ENCODE measurements at places on chromosomes 7 and 10.

DNA sequence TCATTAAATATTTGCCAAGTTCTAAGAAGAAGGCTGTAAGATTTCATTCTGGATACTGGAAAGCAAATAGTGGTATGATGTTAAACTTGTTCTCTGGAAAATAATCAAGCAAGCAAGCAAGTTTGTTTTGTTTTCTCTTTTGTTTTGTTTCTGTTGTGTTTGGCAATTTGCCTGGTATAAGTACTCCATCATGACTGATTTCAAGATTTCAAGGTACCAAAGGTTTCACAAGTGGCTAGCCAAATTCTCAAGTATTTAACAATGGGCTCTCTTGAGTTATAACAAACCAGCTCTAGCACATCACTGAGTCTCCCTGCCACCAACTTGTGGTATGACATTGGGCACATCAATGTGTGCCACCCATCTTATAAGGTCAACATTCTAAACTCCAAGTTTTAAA, 151.7 kb upstream of the IGFBP3 start:
- DNase-seq, result no peak

DNA sequence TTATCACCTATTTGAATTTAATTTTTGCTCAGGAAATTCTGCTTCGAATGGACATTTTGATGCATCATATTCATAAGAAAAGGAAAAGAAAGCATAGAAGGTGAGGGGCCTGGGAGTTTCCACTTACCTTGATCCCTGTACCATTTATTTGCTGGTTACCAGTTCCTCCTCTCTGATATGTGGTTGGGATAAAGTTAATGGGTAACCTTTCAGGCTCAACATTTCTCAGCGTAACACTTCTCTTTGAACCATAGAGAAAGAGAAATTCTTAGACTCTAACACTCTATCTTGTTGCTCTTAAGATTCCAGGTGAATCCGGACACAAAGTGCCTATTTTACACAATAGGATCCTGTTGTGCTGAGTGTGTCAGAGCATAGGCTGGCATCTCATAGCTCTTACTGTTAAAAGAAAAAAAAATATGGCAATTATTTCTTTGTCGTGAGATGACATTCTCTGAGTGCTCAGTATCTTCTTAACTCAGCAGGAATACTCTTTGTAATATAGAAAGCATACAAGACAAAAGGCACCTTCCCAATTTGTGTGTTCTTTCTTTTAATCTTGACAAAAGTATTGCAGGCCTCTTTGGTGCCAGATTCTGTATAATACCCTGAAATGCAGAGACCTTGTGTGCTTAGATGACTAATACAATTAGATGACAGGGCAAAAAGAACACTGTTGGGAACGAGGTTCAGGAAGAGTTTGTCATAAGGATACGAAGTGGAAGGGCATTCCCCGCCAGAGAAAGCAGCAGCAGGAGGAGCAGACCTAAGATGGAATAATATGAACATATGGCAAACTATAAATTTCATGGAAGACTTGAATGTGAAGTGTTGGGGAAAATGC, 689.6 kb downstream of the NRG3 start:
- DNase-seq, result no peak

DNA sequence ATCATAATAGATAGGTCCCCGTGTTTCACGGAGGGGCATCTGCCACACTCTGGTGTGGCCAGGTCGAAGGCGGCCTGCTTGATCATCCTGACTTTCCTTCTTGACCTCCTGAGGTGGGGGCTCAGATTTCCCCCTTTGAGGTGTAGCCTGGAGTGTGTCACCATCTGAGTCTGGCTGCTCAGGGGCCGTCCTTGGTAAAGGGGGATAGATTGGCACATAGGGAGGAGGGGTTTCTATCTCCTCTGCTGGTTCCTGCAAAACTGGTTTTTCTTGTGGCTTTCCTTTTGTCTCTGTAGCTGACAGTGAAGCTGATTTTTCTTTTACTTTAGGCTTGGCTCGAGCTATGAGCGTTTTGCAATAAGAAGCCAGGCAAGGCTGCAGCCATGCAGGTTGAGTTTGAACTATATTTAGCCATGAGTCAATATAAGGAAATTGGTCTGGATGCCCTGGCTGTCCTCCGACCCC, 7.1 kb upstream of the ZNF117 start:
- DNase-seq, result no peak

DNA sequence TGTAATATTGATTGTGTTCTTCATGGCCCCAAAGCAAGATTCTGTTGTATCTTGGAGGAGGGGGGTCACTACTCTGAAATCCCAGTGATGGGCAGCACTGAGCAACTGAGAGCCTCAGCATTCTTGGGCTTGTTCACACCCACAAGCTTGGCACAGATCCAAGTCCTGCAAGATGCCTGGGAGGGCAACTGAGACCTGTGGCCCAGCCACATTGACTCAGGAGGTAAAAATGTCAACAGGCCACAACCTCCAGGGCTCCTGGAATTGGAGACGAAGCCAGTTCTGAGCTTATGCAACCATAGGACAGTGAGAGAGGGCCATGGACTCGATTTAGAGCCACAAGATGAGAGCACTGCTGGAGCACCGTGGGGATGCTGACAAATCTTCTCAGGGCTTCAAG, 3.1 kb upstream of the DOCK1 start:
- no peak for DNase-seq

DNA sequence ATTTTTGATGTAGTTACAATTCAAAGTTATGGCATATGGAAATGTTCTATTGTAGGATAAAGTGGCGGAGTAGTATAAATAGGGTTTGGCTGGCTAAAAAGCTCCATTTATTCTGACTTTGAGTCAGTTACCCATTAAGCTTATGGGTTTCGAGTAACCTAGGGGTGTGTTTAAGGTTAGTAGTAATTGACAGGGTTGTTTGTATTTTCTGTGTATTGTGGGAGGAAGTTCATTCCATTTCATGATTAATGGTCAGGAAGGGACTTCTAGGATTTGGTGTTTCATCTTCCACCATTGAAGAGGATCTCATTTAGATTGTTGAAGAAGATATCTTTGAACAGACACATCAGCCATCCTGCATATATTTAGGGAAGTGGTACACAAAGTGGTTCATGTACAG, 75.0 kb downstream of the BICC1 start:
- no peak for DNase-seq

DNA sequence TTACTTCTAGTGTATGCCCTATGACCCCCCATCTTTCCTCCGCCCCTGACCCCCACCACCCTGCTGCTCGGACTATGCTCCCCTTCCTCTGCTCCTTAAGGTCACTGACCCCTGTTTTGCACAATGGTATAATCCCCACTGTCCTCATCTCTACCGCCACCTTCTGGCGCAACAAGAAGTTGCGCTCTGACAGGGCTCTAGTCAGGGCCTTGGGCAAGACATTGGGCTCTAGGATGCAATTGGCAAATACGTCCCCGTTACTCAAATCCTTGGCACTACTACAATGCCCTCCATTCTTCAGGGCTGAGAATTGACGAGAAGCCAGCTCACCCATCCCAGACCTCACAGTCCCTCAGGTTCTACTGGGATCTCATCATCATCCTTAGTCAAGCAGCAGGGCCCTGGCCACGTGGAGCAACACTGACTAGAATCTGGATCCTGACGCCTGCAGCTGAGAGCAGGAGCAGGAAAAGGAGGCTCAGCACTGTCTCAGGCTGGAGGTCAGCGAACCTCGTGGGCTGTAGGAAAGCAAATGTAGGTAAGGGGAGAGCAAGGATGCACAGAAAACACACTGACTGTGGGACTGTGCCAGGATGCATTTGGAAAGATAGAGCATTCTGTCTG, 10.6 kb downstream of the LRIT2 start:
- DNase-seq, result no peak

DNA sequence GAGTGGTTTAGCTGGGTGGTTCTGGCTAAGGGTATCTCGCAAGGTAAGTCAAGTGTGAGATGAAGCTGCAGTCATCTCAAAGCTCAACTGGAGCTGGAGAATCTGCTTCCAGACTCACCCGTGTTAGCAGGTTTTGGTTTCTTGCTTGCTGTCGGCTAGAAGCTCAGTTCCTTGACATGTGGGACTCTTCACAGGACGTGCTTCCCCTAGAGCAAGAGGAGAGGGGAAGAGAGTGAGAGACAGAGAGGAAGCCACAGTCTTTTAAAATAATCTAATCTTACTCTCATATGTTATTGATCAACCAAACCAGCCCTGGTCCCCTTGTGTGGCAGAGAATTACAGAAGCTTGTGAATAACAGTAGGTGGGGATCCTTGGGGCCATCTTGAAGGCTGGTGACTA, 199.5 kb downstream of the REEP3 start:
- DNase-seq, result no peak

GRCh38 chr10:125155101-125155500, 5.3 kb downstream of the CTBP2 start:
- no peak for DNase-seq

DNA sequence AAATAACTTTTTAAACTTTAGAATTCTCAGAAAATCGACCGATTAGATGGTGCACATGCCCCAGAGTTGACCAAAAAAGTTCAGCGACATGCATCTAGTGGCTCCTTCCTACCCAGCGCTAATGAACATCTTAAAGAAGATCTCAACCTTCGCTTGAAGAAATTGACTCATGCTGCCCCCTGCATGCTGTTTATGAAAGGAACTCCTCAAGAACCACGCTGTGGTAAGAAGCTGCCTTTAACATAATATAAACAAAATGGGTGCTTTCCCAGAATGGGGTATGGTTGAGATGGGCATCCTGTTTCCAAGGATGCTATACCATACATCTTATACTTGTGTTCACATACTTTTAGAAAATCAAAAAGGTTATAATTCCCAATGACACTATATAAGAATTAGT, 24.6 kb downstream of the GLRX3 start:
- DNase-seq, result no peak

GRCh38 chr7:31261341-31261740, 79.2 kb downstream of the NEUROD6 start:
- no peak for DNase-seq

DNA sequence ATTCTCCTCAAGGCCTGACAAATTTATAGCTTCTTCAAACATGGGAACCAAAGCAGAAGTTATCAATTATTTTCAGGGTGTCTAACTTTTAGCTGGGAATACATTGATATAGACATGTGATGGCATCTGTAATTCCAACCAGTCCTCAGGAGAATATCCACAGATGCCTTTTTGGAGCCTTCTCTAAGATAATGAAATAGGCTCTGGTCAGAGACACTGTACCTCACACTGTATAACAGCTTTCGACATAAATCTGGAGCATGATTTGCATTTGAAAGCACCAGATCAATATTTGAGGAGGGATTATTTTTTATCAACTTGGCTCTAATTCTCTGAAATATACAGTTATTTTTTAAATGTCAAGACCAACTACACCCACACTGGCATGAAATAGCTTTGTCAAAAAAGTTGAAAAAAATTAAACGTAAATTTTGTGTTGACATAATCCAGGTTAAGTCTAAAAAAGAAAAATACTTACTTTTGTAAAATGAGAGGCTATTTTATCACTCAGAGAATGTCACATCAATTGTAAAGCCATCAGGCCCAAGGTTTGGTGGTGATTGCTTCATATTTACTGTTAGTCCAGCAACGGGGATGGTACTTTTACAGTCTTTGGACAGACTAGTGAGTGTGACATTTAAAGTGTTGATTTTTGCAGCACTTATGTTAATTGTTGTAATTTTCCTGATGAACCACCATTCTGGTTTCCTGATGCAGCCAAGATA, 177.0 kb upstream of the SP8 start:
- DNase-seq, result no peak

GRCh38 chr7:76346097-76346496, 12.7 kb downstream of the YWHAG start:
- no peak for DNase-seq

- no peak for DNase-seq
These were observed 12.0 kb downstream of the PPP1R17 start for GRCh38 chr7:31699050-31699449.

- no peak for DNase-seq
These were observed 1.2 kb downstream of the NACAD start for GRCh38 chr7:45087301-45088145.

GRCh38 chr10:101744267-101744666, 31.6 kb downstream of the FGF8 start:
- no peak for DNase-seq

GRCh38 chr10:70448236-70448635, 6.8 kb upstream of the NODAL start:
- no peak for DNase-seq

- no peak for DNase-seq
These were observed 57.2 kb upstream of the BET1 start for GRCh38 chr7:94061326-94061725.

- DNase-seq, result peak; percentile 42
These were observed 158.1 kb upstream of the CHST15 start for GRCh38 chr10:124251317-124252065.

DNA sequence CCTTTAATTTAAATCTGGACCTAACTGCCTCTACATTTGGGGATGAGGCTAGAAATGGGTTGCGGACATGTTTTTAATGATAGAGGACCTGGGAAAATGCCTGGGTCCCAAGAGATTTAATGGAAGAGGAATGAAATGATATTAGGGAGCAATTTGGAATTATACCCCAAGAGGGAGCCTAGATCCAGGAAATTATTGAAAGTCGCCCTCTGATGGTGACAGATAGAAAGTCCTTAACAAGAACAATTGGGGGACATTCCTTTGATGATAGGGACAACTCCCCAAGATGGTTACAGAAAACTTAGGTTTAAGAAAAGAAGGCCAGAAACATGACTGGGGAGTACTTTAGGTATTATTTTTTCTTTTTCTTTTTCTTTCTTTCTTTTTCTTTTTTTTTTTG, 9.5 kb upstream of the TSGA13 start:
- DNase-seq, result no peak

- no peak for DNase-seq
These were observed 356.2 kb upstream of the LRGUK start for GRCh38 chr7:133770863-133771492.

DNA sequence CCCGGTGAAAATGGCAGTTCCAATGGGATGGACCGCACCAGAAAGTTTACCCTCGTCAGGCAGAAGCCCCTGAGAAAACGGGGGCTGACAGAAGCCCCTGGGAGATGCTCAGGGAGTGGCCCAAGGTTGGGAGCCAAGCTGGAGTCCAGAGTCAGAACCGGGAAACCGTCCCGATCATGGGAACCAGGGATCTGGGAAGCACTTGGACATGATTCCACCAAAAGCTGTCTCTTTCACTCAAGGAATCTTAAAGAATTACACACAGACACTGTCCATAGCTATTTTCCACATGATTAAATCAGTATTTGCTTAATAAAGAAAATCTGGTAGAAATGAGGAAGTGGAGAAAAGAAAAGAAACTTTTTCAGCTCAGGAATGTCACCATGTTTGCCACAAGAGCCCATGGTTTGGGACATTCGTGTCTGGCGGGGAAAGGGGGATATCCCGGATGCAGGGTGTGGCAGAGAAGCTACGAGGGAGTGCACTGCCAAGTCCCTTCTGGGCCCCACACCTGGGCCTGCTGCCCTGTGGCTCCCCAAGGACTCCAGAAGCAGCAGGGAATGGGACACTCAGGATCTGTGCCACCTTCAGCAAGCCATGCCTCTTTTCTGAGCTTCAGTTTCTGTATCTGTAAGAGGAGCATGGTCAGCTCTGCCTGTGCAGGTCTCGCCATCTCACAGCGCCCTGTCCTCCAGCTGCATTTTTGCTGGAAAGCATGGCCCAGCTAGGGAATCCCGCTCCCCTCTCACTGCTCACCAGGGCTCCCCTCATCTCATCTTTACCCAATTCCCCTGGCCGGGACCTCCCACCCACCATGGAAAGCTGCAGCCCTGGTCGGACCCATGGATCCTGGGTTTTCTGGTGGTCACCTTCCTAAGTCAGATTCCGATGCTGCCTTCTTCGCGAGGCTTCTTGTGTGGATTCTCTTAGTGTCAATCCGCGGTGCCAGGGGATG, 225.1 kb upstream of the GRB10 start:
- no peak for DNase-seq

GRCh38 chr10:102673819-102674511, 29.7 kb downstream of the TRIM8 start:
- no peak for DNase-seq

- DNase-seq, result no peak
These were observed 35.1 kb upstream of the EBF3 start for GRCh38 chr10:129999140-129999539.

Measured in NCI-H1048 (cell line).